Thymus (tissue), 14 donors: ENCODE measurements at places on chromosomes 13 and 19. TPM values are rescaled to one million over a fixed set of nuclear protein-coding genes. Genes with fewer than 3 reads are reported as not detected.

- no peak for DNase-seq
These were observed 8.9 kb upstream of the CCDC9 start for GRCh38 chr19:47247308-47247990.

Gene GET3
- 67.2 TPM for total RNA-seq

- DNase-seq, result no peak
These were observed 23.5 kb upstream of the MIER2 start for GRCh38 chr19:367963-368629.

Gene SEMA6B
- total RNA-seq, result 0.85 TPM

Gene HIPK4
- total RNA-seq, result under 0.01 TPM

GRCh38 chr19:35460608-35461007, 12.6 kb downstream of the FFAR2 start:
- no peak for DNase-seq

GRCh38 chr19:5417495-5418436, 37.5 kb upstream of the ZNRF4 start:
- no peak for DNase-seq

DNA sequence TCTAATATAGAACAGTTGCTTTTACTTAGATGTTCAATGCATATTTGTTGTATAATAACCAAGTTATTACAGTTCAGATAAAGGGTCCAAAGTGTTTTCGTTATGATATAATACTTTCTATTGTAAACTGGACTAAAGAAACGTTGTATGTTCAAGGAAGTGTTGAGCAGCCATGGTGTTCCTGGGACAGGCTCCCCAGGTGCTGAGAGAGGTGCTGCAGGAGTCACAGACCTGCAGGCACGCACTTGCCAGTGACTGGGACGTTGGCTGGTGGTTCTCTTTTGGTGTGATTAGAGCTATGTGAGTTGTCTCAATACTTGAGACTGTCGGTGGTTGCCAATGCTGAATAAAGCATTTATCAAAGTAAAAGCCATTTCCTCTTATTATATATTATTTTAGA, 9.5 kb downstream of the ING1 start:
- no peak for DNase-seq

- DNase-seq, result no peak
These were observed 12.7 kb downstream of the ADAT3 start for GRCh38 chr19:1917926-1918325.

Gene LGALS14
- total RNA-seq, result 0.14 TPM

- DNase-seq, result no peak
These were observed 169.3 kb downstream of the LHFPL6 start for GRCh38 chr13:39433651-39434050.

Gene NLRP4
- under 0.01 TPM for total RNA-seq
